ENCODE measurements at places on chromosomes 7 and 10. TPM values are rescaled to one million over a fixed set of nuclear protein-coding genes. Genes with fewer than 3 reads are reported as not detected.

Gene CCDC172
- not detected for polyA plus RNA-seq

Gene FGL2
- polyA plus RNA-seq: 4.6 TPM

Gene MSMB
- polyA plus RNA-seq: not detected

Gene IDI2
- polyA plus RNA-seq: not detected

DNA sequence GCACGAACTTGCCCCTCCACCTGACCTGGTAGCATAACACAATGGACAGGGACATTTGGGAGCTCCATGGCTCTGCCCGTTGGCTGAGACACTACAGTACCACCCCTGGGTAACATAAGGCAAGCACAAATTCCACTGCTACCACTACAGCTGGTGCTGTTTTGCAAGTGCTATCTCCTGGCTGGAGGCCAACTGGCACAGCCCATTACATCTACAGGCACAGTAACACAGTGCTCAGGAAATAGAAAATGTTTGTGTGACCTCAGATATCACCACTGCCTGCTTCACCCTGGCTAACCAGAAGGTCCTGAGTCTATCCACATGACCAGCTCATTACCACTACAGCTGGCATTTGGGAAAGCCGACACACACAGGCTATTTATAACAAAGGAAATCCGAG, 631.1 kb upstream of the MBL2 start:
- no peak overlapping the region for H3K27ac ChIP-seq
- no peak overlapping the region for H3K4me3 ChIP-seq
- no peaks in the 10 kb centered on the region for H3K4me1 ChIP-seq
- H3K27me3 ChIP-seq: no peaks in the 10 kb centered on the region

- no peak overlapping the region for H3K4me3 ChIP-seq
- H3K27ac ChIP-seq: no peak overlapping the region
- H3K4me1 ChIP-seq: no peaks in the 10 kb centered on the region
- peaks cover 11% of the 10 kb centered on the region for H3K27me3 ChIP-seq
Measured at GRCh38 chr7:41917-42565, 150.3 kb upstream of the FAM20C start.

DNA sequence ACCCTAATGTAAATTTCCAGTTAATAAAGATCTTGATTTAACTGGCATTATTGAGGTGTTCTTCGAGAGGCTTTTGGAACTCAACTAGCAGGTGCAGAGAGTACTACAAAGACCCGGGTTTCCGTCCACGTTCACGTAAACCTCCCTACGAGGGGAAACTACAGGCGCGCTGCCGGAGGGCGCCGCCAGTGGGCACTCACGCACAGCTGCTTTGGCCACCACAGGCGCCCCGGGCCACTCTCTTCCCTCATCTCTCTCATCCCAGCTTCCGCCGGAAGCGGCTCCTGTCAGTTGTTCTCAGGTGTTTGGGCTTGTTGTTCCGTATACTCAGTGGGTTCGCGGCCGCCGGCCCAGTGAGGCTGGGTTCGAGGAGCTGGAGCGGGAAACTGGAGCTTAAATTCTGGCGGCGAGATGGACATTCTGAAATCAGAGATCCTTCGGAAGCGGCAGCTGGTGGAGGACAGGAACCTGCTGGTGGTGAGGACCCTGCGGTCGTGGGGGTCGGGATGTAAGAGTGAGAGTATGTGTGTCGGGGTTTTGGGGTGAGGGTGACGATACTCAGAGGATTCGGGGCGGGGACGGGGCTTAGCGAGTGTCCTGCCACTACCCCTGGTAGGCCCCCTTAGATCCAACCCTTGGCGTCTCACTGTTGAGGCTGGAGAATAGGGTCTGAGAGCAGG, at the start of gene PRPF18:
PRPF18 (plus strand) TSS at position 290 of the 680 bp plus-strand sequence; CDS start at position 412, 122 bp downstream.
- H3K27me3 ChIP-seq: no peaks in the 10 kb centered on the region
- peak within 1 kb of the TSS; percentile 65 for H3K27ac ChIP-seq
- H3K36me3 ChIP-seq: peaks cover under 1% of the 10 kb centered on the region
- peaks cover 24% of the 10 kb centered on the region for H3K4me1 ChIP-seq
- H3K4me3 ChIP-seq: peak within 1 kb of the TSS; percentile 88
- DNase-seq: peak; percentile 93

DNA sequence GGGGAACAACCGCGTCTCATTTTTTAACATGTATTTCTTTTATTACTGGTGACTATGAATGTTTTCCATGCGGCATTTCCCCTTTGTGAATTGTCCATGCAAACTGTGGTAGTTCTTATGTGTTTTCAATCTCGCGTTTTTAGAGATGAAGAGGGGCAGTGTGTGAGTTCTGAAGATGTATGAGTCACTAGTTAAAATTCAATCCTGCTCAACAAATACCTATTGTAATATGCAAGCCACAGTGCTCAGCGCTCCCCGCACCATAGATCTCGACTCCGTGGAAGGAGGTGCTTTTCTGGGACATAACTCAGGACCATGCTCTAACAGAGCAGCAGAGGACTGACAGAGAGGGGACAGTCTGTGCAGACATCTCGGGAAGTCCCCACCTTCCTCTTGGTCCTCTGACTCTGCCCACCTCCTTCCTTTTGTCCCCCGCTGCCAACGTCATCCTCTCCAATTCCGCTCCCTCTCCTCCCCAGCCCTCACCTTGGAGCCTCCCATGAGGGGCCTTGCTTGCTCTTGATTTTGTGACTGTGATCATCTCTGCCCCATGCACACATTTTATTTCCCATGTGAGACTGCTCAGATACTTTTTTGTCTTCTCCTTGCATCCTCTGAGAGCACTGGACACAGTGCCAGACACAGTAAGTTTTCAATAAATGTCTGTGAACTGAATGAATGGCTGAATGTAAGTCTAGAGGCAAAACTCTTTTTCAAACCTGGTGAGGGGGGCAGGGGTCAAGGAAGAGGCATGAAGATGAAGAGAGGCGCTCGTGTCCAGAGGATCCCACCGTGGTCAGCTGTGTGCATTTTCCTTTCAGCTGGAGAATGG, 42.7 kb upstream of the PLEKHA1 start:
- no peaks in the 10 kb centered on the region for H3K36me3 ChIP-seq
- H3K27ac ChIP-seq: no peak overlapping the region
- no peak overlapping the region for H3K4me3 ChIP-seq
- no peaks in the 10 kb centered on the region for H3K4me1 ChIP-seq
- DNase-seq: no peak

GRCh38 chr7:30241767-30242166, 42.6 kb upstream of the ZNRF2 start:
- no peaks in the 10 kb centered on the region for H3K27me3 ChIP-seq
- H3K4me1 ChIP-seq: no peaks in the 10 kb centered on the region
- no peak for DNase-seq
- no peaks in the 10 kb centered on the region for H3K36me3 ChIP-seq
- H3K4me3 ChIP-seq: no peak overlapping the region
- no peak overlapping the region for H3K27ac ChIP-seq

GRCh38 chr10:110279407-110279986, 25.2 kb downstream of the SMNDC1 start:
- H3K27ac ChIP-seq: no peak overlapping the region
- peaks cover 22% of the 10 kb centered on the region for H3K4me1 ChIP-seq
- H3K4me3 ChIP-seq: no peak overlapping the region
- peak; percentile 58 for DNase-seq
- peaks cover 13% of the 10 kb centered on the region for H3K36me3 ChIP-seq
- no peaks in the 10 kb centered on the region for H3K27me3 ChIP-seq

DNA sequence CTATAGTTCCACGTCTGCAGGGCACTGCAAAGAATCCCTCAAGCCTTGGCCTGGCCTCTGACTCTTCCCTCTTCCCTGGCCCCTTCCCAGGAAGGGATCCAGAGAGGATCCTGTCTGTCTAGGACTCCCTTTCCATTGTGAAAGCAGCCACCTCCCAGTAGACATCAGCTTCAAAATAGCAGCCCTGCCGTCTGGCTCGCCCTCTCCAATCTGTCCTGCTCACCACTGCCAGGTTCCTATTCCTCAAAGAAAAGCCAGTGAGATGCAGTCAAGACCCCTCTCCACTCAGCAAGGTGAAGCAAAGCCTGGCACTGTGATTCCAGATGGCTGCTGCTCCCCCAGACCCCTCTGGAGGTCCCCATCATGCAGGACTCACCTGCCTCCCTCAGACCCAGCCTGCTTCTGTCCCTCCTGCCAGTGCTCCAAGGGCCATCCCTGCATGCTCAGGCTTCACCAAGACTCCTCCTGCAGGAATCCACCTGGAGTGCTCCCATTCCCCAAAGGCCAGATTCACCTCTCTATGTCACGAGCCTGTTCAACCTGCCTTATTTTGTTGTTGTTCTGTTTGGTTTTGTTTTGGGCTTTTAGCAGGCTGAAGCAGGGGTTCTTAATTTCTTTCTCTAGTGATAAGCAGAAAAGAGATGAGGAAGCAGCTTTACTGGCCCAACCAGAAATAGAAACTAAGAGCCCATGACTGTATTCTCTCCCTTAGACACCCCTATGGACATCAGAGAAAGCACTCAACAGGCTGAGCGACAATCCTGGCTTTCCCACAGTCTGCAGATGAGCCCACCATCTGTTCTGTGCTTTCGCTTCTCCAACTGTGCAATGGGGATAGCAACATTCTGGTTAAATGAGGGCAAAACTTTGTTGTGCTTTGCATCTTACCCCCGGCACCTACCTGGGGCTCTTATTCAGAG, 305.1 kb downstream of the GRID1 start:
- H3K27ac ChIP-seq: no peak overlapping the region
- no peaks in the 10 kb centered on the region for H3K27me3 ChIP-seq
- H3K4me3 ChIP-seq: no peak overlapping the region
- H3K36me3 ChIP-seq: no peaks in the 10 kb centered on the region
- no peak for DNase-seq
